Right ventricle myocardium superior (tissue), 1 donor: ENCODE measurements at places on chromosomes 7 and 10. TPM values are rescaled to one million over a fixed set of nuclear protein-coding genes. Genes with fewer than 3 reads are reported as not detected.

SLC39A12 gene
- total RNA-seq = not detected

ASB10 gene
- total RNA-seq = 42.6 TPM

SEMA4G gene
- 0.86 TPM for total RNA-seq

CHAT gene
- total RNA-seq = not detected

TDRD1 gene
- 5.8 TPM for total RNA-seq

PRKCQ gene
- total RNA-seq = 0.30 TPM

PLAC9 gene
- total RNA-seq = 29.1 TPM

STEAP2 gene
- 10.5 TPM for total RNA-seq

CRPPA gene
- 8.7 TPM for total RNA-seq

FGFBP3 gene
- total RNA-seq = 0.22 TPM

ETV1 gene
- 25.7 TPM for total RNA-seq
